ENCODE measurements at places on chromosomes 16 and 17. TPM values are rescaled to one million over a fixed set of nuclear protein-coding genes. Genes with fewer than 3 reads are reported as not detected.

- no peak for DNase-seq
Observed at GRCh38 chr17:81459224-81459623, 53.4 kb downstream of the ACTG1 start.

GRCh38 chr16:19029980-19030379 lies 37.4 kb upstream of the COQ7 start:
- DNase-seq: no peak

- peak; percentile 87 for DNase-seq
Observed at GRCh38 chr17:40209404-40210093, 9.6 kb upstream of the WIPF2 start.

DNA sequence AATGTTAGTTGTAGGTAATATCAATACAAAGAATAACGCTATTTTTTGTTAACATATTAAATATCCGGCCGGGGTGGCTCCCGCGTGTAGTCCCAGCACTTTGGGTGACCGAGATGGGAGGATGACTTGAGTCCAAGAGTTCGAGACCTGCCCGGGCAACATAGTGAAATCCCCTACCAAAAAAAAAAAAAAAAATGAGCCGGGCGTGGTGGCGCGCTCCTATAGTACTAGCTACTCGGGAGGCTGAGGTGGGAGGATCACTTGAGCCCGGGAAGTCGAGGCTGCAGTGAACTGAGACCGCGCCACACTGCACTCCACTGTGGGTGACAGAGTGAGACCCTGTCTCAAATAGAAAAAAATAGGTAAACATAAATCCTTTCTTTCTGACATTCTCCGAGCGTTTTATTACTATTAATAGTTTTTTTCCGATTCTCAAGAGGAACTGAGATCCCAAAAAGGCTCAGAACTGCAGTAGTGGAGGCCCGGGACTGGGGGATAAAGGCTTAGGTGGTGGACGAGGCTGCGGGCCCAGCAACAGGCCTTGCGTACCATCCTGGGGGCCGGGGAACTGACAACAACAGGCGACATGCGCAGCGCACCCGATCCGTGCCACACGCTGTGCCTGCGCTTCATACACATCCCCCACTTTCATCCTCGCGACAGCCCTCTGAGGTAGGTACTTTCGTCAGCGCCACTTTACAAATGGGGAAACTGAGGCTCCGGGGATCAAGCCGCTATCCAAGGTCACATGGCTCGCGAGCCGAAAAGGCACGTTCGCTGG lies 919 bp downstream of the N4BP1 start:
- no peak for DNase-seq

DNA sequence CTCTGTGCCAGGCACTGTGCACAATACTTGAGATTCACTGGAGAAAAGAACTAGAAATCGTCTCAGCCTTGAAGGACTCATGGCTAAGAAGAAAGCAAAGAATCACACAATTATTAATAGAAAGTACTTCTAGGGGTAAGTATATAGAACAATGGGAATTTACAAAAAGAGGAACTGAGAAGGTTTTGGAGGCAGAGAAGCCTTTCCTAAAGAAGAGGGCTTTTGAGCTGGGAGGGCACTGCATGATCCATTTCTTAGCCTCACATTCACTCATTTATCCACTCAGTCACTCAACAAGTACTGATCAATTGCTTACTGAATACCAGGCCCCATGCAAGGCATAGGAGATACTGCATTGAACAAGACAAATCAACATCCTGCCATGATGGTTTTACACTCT lies 113.5 kb downstream of the TMEM114 start:
- DNase-seq: no peak

DNA sequence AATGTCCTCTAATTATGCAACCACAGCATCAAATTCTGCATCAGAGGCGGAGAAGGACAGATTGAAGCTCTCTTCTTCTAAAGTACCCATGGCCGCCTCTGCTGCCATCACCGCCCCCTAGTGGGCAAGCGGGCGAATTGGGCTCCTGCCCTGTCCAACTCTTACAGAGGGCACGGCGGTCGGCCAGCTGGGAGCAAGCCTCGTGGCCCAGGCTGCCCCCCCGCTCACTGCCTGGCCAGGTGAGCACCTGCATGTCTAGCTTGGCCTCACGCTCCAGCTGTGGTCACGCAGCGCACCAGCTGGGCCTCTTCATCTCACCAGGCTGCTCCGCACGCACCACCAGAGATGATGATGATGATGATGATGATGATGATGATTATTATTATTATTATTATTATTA lies 146.1 kb upstream of the TOM1L1 start:
- no peak for DNase-seq

GRCh38 chr17:34561328-34561727 lies 18.1 kb upstream of the TMEM132E start:
- DNase-seq: no peak

GRCh38 chr16:46839986-46840443 lies 9.0 kb upstream of the C16orf87 start:
- DNase-seq: no peak

DNA sequence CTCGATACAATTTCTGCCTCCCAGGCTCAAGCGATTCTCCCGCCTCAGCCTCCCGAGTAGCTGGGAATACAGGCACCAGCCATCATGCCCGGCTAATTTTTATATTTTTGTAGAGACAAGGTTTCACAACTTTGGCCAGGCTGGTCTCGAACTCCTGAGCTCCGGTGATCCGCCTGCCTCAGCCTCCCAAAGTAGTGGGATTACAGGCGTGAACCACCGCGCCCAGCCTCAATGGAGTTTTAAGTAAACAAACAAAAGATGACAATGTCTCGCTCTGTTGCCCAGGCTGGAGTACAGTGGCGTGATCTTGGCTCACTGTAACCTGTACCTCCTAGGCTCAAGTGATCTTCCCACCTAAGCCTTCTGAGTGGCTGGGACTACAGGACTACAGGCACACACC lies 52.6 kb upstream of the TRAP1 start:
- no peak for DNase-seq

GRCh38 chr17:3983606-3984484 lies 19.6 kb upstream of the ATP2A3 start:
- no peak for DNase-seq

DNA sequence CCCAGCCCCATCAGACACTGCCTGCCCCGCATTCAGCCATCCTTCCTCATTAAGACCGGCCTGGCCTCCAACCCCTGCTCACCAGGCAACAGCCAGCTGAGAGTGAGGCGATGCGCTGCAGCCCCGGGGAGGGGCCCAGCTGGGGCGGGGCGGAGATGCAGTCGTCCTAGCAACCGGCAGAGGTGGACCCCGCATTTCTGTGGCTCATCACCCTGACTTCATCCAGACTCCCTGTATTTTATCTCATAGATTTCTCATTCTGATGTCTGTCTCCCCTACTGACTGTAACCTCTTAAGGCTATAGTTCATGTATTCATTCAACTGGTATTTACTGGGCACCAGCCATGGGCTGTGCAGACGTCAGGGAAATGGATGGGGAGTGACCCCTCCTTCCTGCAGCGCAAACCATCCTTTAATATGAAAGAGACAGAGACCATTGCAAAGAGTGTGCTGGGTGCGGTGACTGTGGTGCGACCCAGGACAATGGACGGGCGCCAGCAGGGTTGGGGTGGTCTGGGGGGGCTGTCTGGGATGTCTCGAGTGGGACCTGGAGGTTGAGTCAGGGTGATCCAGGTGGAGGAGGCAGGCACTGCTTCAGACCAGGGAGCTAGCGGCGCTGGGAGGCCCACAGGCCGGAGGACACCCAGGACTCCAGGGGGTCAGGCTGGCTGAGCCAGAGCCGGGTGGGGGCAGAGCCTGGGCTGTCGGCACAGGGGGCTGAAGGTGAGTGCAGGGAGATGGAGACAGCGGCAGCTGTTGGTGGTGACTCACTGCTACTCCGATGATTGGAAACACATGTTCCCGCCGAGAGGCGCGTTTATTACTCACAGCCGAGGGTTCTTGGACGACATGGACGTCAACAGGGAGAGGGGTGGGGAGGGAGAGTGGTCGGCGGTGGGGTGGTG lies 10.5 kb upstream of the TIMP2 start:
- peak; percentile 82 for DNase-seq

GRCh38 chr16:31200821-31201568 lies 1.6 kb downstream of the PYCARD start:
- DNase-seq: no peak

GRCh38 chr16:15552507-15552906 lies 90.4 kb downstream of the MARF1 start:
- no peak for DNase-seq

GRCh38 chr17:74239172-74239571 lies 25.8 kb downstream of the TTYH2 start:
- DNase-seq: no peak

DNA sequence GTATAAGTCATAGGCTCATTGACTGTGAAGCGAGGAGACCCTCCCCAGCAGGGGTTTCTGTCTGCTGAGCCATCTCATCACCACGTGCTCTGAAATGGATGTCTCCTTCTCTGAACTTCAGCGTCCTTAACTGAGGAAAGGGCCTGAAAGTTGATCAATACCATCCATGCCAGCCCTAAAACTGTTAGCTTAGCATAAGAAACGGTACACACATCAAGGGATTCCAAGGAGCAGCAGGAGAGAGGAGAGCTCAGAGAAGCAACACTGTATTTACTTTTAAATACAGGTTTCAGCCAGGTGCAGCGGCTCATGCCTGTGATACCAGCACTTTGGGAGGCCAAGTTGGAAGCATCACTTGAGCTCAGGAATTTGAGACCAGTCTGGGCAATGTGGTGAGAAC lies 248.9 kb upstream of the TNRC6C start:
- DNase-seq: no peak

DNA sequence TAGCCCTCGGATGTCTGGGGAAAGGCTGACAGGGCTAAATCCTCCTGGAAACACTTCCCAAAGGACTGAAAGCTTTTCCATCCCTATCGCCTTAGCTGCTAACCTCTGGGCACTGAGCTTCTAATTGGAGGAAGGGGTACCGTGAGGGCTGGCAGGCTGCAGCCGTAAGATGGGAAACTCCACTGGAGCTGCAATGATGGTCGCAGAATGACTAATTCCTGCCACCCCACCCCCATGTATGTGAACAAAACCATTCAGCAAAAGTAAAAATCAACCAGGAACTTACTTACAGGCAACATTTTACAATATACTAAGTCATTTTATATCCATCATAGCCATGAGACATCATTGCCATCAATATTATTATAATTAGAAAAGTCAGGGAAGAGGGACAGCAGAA lies 133.3 kb downstream of the ABCC12 start:
- no peak for DNase-seq

The TMEM132E gene
- not detected for polyA plus RNA-seq

The CSH2 gene
- not detected for polyA plus RNA-seq

The ERAL1 gene
- 84.1 TPM for polyA plus RNA-seq

The PABPN1L gene
- not detected for polyA plus RNA-seq

The PRSS27 gene
- polyA plus RNA-seq: 0.81 TPM

The HOXB2 gene
- 1.7 TPM for polyA plus RNA-seq

The ZG16B gene
- polyA plus RNA-seq: 0.10 TPM

The CAPNS2 gene
- 0.12 TPM for polyA plus RNA-seq

The KRT16 gene
- polyA plus RNA-seq: 1.6 TPM
